Fibroblast of villous mesenchyme (primary cell): ENCODE measurements at places on chromosomes 4 and X. TPM values are rescaled to one million over a fixed set of nuclear protein-coding genes. Genes with fewer than 3 reads are reported as not detected.

Gene ARAP2
- 4.8 and 11.2 TPM in 2 replicates for total RNA-seq

Gene GYPA
- not detected in 2 replicates for total RNA-seq

Gene FDCSP
- not detected in 2 replicates for total RNA-seq

Gene CFI
- 17.3 and 18.4 TPM in 2 replicates for total RNA-seq

Gene CRLF2
- not detected in 2 replicates for total RNA-seq

Gene SSX3
- not detected in 2 replicates for total RNA-seq

Gene KLF3
- 22.2 and 24.2 TPM in 2 replicates for total RNA-seq

Gene CYLC1
- total RNA-seq = not detected in 2 replicates

Gene RPS6KA6
- total RNA-seq = 7.4 and 16.8 TPM in 2 replicates

Gene CDS1
- under 0.01 TPM in 2 replicates for total RNA-seq

Gene C4orf33
- total RNA-seq = 9.7 and 11.2 TPM in 2 replicates

Gene PPID
- 15.8 and 27.2 TPM in 2 replicates for total RNA-seq

Gene SULT1E1
- total RNA-seq = under 0.01 and 0.97 TPM in 2 replicates

Gene STK26
- 4.8 and 9.1 TPM in 2 replicates for total RNA-seq

Gene LDB2
- total RNA-seq = 19.9 and 24.2 TPM in 2 replicates

DNA sequence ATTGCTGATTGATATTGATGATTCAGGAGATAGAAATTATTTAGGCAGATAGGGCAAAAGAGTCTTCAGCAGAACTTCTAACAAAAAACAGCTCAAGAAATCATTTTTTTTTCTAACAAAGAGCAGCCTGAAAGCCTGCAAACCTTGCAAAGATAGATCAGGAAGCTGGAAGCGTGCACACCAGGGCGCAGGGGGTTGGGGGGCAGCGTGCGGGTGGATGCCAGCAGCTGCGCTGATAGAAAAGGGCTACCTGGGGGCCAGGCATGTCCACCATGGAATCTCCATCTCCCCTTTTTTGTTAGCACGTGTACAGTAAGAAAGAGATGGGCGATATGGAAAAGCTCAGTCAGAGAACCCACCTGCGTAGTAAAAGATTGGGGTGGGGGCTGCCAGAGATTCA lies 1.7 kb upstream of the CCDC110 start:
- no peak for DNase-seq

DNA sequence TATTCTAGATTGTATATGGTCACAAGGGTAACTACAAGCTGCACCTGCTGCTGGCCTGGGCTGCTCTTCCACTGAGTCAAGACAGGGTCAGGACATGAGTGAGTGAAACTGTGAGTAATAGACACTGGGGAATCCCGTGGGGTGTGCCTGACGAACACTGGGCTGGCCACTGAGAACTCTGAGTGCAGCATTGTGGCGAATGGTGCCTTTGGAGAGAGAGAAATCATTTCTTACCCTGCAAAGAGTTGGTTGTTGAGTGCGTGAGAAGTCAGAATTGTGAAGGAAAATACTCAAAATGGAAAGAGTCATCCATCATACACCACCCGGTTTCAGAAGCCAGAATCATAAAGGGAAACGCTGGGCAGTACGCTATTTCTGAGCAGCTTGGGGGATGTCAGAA lies 43.1 kb upstream of the LSM6 start:
- no peak for DNase-seq

- DNase-seq = peak; percentile 93
Measured at GRCh38 chr4:56757821-56758411, 63.6 kb downstream of the SPINK2 start.

DNA sequence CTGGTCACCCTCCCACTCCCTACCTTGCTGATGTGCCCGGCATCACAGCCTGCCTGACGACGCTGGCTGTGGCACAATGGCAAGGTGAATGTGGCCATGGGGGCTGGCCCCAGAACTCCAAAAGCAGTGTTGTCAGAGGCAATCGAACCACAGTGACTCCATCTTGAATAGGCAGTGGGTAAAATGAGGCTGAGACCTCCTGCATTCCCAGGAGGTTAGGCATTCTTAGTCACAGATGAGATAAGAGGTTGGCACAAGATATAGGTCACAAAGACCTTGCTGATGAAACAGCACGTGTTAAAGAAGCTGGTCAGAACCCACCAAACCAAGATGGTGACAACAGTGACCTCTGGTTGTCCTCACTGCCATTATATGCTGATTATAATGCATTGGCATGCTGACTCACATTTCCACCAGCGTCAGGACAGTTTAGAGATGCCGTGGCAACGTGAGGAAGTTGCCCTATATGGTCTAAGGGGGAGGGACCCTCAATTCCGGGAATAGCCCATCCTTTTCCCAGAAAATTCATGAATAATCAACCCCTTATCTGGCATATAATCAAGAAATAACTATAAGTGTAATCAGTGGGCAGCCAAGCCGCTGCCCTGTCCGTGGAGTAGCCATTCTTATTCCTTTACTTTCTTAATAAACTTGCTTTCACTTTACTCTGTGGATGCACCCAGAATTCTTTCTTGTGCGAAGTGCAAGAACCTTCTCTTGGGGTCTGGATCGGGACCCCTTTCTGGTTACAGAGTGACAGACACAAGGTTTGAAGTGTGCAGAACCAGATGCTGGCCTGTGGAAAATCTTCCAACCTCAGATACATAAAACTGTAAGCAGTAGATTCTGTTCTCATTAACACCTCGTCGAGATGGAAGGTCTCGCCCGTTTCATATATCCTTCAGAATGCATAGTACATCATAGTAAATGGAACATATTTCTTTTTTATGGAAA lies 26.8 kb upstream of the CLDN24 start:
- DNase-seq = peak; percentile 68

- DNase-seq = no peak
Measured at GRCh38 chrX:7154041-7154597, 6.2 kb upstream of the PUDP start.

- DNase-seq = no peak
Measured at GRCh38 chr4:152209772-152210493, 326.0 kb downstream of the FBXW7 start.

DNA sequence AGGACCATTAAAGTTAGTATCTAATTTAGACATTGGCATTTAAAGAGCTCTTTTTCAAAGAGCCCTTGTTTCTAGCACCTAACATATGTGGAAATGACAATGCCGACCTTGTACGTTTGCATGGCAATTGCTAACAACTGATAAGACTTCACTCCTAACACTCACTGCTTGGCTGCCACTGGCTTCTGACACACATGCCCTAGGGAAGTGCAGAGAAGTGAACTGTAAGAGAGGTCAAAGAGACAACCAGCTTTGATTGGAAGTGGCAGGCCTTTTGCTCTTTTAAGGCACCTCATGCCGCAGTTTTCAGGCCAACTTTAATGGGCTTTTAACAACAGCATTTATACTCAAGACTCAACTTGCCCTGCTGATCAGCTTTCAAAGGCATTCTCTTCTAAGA lies 158.4 kb downstream of the RAB28 start:
- no peak for DNase-seq

GRCh38 chrX:124257924-124258702 lies 74.3 kb upstream of the TEX13D start:
- no peak for DNase-seq

DNA sequence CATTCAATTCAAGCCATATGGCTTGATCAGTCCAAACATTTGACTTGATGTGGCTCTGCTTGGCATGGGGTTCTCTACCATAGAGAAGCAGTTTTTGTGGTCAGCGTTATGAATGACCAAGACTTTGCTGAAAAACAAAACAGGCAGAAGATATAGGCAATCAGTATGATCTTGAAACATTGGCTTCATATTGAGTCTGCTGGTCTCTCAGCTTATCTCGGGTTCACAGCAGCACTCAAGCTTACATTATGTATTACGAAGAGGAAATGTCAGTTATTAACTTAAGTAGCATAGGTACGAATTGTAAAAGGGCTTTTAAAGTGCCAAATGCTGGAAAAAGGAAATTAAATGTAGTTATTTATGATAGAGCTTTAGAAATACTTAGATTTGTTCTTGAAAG lies 99.0 kb downstream of the AFF2 start:
- DNase-seq = no peak

DNA sequence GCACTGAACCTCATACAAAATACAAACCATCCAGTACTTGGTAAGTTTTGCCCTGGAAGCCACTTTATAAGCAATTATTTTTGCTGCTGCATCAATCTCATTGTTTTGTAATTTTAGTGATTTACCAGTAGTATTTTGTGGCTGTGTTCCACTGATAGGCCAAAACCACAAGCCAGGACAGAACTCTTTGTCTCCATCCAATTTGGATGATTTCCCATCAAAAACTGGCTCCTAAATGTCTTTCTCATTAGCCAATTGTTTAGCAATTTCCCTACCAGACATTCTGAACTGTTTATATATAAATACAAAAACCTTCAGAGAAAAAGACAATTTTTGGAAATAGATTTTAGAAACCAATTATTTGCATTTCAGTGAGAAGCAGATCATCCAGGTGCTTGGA lies 4.4 kb downstream of the GSPT2 start:
- DNase-seq = no peak

DNA sequence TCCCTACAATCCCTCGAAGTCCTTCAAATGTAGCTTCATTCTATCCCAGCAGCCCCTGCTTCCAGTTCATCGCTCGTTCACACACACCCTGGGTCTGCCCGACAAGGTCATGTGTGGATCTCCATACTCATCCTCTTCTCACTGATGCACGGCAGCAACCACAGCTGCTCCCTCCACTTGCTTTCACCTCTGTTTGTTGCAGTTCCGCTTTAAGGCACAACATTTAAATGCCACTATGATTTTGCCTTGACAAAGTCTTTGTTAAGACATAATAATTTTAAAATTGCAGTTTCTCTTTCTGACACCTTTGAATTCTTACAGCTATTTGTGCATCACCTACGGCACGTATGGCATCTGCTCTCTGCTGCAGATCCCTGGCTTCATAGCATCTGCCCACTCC lies 1.8 kb downstream of the ODAPH start:
- no peak for DNase-seq

GRCh38 chrX:23557070-23557469 lies 110.2 kb upstream of the PRDX4 start:
- no peak for DNase-seq
